ENCODE measurements at places on chromosomes 11 and 22.

GRCh38 chr11:353179-353873 is 16.0 kb upstream of the B4GALNT4 start:
- no peak for DNase-seq

GRCh38 chr22:47558828-47559700 is 796.6 kb downstream of the TBC1D22A start:
- no peak for DNase-seq

DNA sequence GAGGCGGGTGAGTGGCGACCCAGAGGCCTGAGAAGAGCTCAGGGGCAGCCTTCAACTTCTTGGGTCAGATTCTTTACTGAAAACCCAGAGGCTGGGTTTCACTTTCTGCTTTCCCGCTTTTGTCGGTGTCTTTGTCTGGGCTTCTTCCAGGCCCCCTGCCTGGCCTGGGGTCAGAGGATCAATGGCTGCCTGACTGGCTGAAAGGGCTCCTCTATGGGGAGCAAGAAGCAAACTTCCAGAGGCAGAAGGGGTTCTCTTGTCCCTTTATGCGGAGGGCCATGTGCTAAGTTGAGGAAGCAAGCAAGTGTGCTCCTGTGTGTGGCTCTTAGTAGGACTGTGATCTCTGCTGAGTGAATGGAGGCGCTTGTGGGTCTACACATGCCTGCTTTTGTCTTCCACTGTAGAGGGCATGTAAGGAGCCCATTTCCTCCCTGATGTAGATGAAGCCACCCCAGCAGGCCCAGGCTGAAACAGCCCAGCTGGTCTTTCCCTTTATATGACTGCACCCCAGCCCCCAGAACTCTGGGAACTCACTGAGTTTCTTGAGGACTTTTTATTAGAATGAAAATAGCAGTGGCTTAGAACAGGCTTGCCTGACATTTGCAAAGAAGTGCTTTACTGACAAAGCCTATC is 1.0 kb upstream of the PKNOX2 start:
- no peak for DNase-seq

DNA sequence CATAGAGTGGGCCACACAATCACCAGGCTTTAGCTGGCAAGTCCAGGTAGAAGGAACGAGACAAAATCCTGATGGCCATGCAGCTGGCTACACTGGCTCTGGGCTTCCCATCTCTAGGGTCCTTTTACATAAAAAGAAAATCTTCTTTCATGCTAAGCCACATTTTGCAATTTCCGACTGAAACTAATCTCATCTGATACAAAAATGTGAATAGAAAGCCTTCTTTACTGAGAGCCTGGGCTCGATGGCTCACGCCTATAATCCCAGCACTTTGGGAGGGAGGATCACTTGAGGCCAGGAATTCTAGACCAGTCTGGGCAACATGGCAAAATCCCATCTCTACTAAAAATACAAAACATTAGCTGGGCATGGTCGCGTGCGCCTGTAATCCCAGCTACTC is 67.2 kb downstream of the MICAL3 start:
- DNase-seq, result no peak

- DNase-seq, result no peak
These were observed 194.3 kb upstream of the BDNF start for GRCh38 chr11:27894552-27894951.

DNA sequence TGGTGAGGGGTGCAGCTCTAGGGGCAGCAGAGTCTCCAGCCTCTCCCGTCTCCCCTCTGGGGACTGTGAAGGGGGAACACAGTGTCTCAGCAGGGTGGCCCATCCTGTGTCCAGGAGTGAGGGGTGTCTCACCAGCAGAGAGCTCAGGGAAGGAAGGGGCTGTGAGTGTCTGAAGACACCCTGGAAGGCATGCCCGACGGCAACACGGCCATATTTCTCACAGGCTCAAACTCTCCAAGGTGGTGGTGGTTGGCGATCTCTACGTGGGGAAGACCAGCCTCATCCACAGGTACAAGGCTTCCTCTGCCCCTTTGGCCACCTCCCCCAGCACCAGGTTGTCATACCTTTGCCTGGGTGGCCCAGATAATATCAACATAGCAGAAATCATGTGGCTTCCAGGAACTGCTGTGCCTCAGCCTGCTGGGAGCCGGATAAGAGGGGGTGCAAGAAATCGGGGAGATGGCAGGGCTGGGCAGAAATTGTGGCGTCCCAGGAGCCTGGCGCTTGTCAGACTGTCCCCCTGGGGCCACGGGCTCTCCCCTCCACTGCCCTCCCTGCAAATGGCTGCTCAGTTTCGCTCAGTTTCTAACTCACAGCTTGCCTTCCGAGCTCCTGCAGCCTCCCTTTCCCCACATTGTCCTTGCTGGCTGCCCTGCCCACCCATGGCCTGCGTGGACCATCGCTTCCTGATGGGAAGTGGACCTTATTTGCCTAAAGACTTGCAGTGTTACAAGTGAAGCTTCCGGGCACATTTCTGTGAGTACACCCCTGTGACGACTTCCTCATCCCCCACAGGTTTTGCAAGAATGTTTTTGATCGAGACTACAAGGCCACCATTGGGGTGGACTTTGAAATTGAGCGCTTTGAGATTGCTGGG is 7.2 kb downstream of the RAB36 start:
- DNase-seq, result no peak

- DNase-seq, result no peak
These were observed 9.3 kb upstream of the POU2AF1 start for GRCh38 chr11:111388420-111388819.

- DNase-seq, result no peak
These were observed 5.3 kb upstream of the CDC42BPG start for GRCh38 chr11:64849598-64850356.

DNA sequence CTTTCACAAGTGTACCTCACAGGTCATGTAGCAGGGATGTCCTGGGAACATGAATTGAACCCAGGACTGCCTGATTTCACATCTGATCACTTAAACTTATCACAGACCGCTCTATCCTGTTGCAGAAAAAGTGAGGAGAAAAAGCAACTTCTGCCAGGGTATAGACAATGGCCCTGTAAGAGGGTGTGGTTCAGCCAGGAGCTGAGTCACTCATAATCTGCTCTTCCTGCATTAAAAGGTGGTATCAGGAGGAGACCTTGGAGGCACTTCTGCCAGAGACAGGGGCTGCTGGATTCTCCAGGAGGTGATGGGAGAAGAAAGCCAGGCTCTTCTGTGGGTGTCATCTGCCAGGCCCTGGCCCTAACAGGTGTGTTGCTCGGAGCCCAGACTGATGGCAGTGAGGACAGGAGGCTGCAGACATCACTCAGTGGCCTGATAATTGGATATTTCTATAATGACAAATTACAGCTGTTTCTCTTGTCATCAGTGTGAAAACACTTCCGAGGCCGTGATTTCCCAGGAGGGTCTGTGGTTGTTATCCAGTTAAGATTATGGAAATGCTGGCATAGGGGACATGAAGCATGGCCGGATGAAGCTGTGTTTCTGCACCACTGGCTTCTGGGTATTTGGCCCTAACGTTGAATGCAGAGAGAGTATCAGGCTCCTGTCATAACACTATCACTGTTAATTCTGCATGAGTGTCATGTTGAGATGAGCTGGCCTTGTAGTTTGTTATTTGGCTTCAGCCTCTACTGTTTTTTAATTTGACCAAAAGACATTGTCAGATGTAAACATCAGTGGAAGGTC is 125.1 kb upstream of the ZBED5 start:
- DNase-seq, result no peak

DNA sequence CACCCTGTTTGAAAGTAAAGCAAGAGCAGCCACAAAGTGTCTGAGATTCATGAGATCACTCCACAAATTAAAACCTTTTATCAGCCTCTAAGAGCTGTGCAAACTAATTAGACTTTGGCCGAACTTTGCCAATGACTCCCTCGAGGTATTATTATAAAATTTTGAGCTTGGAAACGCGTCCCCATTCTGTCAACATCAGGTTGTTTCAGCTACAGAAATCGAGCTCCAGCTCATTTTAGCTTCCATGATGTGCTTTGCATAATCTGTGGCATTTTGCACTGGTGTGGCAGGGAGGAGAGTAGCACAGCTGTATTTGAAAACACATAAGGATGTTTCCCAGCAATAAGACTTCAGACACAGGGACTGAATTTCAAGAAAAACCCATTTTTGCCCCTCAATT is 872.2 kb downstream of the NTM start:
- no peak for DNase-seq

DNA sequence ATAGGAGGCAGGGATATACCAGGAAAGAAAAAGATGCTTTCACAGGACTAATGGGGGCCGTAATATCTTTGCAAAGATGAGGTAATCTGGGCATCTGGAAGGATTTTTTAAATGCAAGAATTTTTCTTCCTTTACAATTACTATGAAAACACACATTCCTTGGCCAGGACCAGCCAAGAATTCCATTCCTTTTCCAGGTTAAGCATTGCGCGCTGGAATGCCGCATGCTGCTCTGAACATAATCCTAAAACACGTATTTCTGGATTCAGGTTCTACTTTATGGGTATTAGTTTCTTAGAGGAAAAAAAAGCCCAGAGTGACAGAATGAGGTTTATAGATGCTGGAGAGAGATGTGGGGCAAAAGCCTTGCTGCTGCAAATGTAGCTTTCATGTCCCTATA is 99.4 kb upstream of the SORL1-AS1 start:
- no peak for DNase-seq

- no peak for DNase-seq
These were observed 77.1 kb downstream of the DGCR2 start for GRCh38 chr22:19045094-19045493.

DNA sequence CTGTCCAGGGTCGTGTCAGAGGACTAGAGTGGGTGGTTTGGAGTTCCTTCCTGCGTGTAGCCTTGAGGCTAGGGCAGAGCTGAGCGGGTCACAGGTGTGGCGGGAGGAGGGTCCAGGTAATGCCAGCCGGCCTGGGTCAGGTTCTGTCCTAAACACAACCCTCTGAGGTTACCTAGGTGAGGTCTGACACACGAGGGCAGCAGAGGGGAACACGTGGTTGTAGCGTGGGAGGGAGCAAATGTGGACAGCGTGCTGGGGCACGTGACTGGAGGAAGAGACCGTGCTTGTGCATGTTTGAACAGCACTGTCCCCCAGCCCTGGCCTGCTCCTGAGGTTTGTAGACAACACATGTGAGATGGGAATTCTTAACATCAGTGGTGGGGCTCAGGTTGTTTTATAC is 13.1 kb downstream of the MOV10L1 start:
- DNase-seq, result no peak

GRCh38 chr11:43694477-43694876 is 13.9 kb downstream of the HSD17B12 start:
- DNase-seq, result no peak

GRCh38 chr11:73804712-73805111 is 17.0 kb downstream of the MRPL48 start:
- DNase-seq, result no peak

- DNase-seq, result no peak
These were observed 3.8 kb upstream of the ZNF195 start for GRCh38 chr11:3382613-3383285.

GRCh38 chr11:72225411-72225951 is 914 bp downstream of the INPPL1 start:
- DNase-seq, result no peak

DNA sequence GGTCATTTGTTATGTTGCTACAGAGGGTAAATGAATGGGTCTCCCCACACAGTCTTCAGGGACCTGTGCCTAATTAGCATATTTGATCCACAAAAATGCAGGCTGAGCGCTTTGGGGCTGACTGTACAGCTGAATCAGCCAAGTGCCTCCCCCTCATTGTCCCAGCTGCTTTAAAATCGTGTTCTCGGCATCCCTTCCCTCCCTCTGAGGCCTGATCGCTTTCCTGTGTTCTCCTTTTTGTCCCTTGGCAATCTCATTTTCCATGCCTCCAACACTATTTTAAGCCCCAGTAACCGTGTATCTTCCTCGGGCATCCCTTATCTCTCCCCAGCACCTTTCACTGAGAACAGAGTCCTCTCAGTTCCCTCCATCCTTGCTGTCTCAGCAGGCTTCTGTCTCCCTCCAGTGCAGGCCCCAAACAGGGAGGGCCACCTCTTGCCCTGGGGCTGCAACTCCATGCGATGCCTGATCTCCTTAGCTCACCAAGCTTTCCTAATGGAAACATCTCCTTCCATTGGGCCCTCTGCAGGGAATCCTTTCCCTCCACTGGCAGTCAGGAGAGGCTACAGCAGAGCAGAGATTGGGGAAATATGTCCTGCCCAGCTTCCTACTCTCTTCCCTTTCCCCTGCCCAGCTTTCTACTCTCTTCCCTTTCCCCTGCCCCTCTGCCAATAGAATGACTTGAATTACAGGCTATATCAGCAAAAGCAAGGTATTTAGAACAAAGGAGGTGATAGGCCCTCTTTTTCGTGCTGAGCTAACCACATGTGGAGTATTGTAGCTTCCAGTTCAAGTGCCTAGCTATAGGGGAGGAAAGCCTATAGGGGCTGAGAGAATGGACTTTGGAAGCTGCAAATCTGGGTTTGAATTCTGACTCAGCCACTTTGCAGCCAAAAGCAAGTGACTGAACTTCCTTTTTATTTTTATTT is 13.8 kb downstream of the UQCR10 start:
- no peak for DNase-seq

- DNase-seq, result no peak
These were observed 306.1 kb downstream of the C11orf87 start for GRCh38 chr11:109728056-109728455.

GRCh38 chr11:77110836-77111235 is 8.2 kb downstream of the OMP start:
- DNase-seq, result no peak

DNA sequence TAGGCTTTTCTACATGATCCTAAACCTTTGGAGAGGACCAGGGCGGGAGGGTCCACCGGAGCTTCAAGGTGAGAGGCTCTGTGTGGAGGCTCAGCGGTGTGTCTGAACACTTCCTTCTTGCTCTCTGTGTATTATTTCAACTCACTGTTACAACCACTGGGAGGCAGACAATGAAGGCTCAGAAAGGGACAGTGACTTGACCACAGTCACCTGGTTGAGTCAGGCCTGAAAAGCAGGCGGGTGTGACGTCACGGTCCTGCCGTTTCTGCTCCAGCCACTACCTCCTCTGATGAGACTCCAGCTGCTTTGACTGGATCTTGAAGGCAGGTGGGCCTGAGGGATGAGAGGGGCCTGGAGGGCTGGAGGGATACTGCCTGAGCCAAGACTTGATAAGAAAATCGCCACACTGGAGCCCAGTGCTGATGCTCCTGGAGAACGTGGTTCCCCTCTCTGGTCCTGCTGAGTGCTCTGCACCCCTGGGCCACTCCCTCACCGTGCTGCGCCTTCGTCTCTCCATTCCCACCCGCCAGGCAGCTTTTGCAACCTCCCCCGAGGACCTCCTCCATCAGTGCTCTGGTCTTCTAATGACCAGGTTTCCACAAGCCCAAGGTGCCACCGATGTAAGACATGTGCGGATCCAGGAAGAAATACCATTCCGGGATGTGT is 27.9 kb downstream of the KCNC1 start:
- DNase-seq, result no peak

- no peak for DNase-seq
These were observed 226.9 kb downstream of the INSC start for GRCh38 chr11:15341587-15341986.

DNA sequence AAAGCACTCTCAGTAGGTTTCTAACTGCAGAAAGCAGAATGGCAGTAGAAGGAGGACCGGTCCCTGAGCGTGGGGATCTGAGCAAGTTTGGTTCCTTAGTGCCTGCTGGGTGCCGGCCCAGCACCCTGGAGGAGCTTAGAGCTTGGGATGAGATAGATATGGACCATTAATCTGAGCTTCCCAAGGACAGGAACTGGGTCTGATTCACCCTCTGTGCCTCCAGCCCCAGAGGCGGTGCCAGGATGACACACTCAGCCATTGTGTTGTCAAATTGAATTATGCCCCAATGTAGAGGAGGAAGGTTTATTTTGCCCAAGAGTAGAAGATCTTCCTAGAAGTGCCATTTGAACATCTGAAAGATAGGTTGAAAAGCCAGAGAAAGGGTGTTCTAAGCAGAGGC is 4.3 kb downstream of the ZC3H7B start:
- no peak for DNase-seq

Data from stimulated activated CD4-positive, alpha-beta T cell treated with anti-CD3 and anti-CD28 coated beads, Interleukin-2, amount 100 ng/mL, for 48 hours (primary cell).